Activated CD4-positive, alpha-beta memory T cell treated with anti-CD3 and anti-CD28 coated beads, Interleukin-2, amount 10 ng/mL, durations not matched to agents 7 days and 5 days (primary cell): ENCODE measurements at places on chromosomes 12 and 14.

- no peak for DNase-seq
These were observed 76.8 kb downstream of the PRKCH start for GRCh38 chr14:61398221-61398620.

GRCh38 chr14:67955261-67955660, 135.7 kb downstream of the RAD51B start:
- no peak for DNase-seq

GRCh38 chr12:97276661-97277429, 185.8 kb upstream of the RMST start:
- DNase-seq, result no peak

DNA sequence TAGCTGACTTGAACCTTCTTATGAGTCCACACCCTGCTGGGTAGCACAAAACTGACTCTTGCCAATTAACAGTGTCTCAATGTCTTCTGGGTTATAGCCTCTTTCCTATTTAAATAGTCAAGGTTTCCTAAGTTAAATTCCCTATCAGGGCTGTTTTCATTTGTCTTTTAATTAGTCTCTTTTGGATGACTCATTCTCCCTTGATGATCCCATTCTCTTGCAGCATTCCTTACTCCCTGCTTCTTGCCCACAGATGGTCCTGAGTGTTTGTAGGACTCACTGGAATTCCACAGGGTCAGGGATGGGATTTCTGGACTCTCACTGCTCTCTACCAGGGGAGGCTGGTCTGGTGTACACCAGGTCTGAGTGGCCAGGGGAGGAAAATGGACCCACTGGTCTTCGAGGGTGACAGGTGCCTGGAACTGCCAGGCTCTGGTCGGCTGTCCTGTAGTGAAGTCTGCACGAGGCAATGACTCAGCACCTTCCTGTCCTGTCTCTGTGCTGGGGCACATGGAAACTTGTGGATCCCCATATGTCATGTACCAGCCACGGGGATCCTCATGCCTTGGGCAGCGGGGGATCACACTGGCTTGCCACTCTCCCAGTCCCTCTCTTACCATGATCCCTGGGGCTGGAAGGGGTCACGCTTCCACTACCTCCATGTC, 236.5 kb upstream of the PELI2 start:
- no peak for DNase-seq

DNA sequence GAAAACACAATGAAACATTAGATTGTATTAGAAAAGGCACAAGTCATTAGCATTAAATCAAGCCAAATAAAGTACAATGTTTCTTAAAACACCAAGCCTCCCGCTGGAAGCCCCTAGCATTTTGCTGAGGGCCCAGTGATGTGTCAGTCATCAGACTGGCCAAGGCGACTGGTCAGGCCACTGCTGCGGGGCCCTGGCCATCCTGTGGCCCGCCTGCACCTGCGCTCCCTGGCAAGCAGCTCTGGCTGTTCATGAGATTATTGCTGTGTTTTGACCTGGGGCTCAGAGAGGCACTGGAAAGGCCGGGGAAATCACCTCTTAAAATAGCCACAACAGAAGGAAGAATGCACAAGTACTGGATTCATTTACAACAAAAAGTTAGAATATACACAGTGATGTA, 24.2 kb upstream of the AMN start:
- no peak for DNase-seq

DNA sequence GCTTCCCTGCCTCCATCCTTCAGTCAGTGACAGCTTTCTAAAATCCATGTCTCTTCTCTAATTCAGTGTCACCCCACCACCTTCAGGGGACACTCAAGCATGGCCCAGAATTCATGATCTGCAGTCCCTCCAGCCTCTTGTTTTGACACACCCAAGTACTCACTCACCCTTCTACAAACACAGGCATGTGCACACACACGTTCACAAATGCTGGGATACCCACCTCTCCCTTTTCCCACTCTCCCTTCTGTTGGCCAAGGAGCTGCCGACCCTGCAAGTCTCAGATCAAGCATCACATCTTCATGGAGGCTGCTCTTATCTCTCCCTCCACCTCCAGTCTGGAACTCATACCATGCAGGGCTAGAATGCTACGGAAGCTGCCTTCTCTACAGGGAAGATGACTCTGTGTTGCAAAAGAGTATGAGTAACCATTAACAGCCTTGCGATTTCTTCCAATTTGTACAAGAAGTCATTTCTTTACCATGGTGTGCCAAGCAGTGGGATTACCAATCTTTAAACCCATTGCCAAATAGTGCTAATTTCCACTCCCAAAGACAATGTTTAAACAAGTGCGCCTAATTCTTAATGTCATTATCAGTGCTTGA, 196.1 kb downstream of the BCL11B start:
- DNase-seq, result no peak

DNA sequence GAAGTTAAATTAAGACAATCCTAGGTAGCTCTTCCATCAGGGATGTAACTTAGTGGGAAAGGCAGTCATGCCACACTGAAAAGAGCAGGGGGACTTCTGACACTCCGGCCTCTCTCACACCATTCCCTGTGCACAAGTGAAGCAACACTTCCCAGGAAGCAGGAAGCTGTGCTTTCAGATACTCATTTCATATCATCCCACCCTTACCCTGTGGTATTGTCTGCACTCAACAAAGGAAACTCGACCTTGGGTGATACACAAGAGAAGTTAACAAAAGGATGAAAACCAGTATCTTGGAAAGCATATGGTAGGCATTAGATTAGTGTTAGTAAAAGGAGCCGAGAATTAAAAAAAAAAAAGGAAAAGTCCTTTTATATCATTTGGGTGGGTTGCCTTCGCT, 61.3 kb upstream of the MDM1 start:
- DNase-seq, result no peak

DNA sequence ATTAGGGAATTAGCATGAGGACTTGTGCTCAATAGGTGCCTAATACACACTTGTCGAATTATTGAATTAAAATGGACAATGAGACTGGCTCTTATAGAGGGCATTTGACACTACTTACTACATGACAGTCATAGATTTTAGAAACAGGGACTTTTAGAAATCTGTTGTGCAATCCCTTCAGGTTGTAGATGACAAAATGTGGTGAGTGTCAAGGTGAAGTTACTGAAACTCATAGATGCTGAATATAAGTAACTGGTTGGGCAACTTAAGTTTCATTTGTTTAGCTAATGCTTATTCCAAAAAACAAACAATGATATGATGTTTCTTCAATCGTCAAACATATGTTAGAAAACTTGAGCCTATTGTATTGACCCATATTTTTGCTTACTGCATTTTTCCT, 12.9 kb upstream of the PEX5 start:
- DNase-seq, result no peak

DNA sequence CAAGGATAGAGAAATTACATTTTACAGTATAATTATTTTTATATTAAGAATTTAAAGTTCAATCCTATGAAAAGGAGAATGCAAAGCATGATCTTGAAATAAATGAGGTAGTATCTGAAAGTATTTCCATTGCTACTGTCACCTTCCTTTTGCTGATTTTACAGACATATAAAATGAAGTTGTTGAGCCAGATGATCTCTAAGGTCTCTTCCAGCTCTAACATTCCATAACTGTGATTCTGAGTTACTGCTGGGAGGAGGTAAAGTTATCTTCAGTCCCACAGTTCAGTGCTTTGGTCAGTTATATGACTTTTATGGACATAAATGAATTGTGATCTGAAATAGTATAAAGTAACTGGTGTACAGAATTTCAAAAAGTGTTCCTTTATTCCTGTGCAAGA, 52.8 kb downstream of the SLC38A6 start:
- no peak for DNase-seq

DNA sequence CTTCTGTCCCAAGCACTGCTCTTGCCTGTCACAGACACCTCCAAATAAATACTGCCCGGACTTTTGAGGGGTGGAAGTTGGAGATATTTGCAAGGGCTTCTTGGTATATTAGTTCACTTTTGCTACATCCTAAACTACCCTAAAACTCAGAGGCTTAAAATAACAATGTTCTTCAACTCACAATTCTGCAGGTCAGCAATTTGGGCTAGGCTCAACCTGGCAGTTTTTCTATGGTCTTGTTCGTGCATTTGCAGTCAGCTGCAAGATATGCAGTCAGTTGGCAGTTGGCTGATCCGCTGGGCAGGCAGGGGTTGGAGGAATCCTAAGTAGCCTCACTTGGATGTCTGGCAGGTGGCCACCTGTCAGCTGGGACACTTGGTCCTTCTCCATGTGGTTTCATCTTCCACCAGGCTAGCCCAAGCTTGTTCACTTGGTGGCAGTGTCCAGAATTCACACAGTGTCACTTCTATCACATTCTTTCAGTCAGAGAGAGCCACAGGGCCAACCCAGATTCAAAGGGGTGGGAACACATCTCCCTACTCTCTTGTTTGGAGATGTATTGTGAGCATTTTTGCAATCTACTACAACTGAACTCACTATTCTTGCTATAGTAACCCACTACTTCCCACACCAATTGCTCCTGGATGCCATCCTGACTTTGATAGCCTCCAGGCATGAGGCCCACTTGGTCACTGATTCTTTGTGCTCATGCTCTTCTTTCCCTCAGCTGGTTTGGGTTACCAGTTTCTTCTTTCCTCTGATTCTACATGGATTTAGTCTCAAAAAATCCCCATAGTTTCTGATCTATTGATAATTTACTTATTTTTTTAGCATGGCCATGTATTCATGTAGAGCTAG, 27.8 kb upstream of the CAPRIN2 start:
- DNase-seq, result no peak

DNA sequence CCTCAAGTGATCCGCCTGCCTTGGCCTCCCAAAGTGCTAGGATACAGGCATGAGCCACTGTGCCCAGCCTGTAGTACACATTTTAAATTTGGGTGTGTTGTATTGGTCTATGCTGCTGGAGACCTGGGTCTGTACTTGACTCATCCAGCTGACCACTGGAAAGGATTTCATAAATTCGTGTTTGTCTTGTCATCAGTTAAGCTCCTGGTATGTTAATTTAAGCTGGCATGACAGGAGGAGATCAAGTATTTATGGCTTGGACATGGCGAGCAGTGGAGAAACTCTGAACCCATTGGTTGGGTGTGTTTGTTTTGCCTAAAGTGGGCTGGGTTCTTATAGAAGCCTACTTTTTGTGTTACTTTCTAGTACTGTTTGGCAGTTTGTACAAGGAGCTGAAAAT, 24.2 kb downstream of the YY1 start:
- DNase-seq, result no peak

GRCh38 chr12:103011974-103012763, 54.7 kb downstream of the ASCL1 start:
- DNase-seq, result no peak

GRCh38 chr14:51331486-51332367, 91.7 kb downstream of the TMX1 start:
- DNase-seq, result no peak

- no peak for DNase-seq
These were observed 16.6 kb upstream of the RND1 start for GRCh38 chr12:48882315-48882687.

- no peak for DNase-seq
These were observed 46.5 kb downstream of the CACNA2D4 start for GRCh38 chr12:1872001-1872400.

DNA sequence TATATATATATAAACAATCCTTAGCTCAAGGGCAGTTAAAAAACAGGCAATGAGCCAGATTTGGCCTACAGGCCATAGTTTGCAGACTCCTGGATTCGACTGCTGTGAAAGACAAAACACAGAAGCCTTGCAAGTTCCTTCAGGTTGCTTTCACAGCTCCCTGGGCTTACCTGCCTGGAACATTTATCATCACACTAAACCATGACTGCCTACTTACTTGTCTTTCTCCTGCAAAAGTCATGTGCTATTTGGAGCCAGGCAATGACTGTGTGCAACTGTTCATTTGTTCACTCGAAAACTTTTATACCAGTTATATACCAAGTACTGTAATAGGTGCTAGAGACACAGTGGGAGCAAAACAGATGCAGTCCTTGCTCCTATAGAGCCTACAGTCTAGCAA, 2.2 kb upstream of the RPS6KA5 start:
- no peak for DNase-seq

DNA sequence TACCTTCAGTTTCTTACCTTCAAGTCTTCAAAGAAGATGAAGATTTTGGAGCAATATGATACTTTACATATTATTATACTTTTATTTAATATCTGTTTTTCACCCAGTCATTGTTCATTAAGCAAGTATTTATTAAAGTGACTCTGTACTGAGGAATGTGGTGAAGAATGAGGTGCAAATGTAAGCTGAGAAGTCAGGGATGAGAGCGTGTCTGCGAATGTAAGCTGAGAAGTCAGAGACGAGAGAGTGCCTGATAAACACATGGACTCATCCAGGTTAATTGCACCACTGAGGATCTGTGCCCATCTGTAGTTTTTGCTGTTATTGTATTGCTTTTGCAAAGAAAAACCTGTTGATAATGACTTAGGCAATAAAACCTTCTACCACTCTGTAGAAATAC, 211.9 kb upstream of the FAR2 start:
- DNase-seq, result no peak
